ENCODE measurements at places on chromosomes 1 and 21.

GRCh38 chr1:237791592-237791991 is 99.1 kb downstream of the ZP4 start:
- no peak for DNase-seq

- peak; percentile 32 for DNase-seq
Measured at GRCh38 chr1:110196917-110197765, 13.0 kb upstream of the KCNC4 start.

- no peak for DNase-seq
Measured at GRCh38 chr1:198655459-198656121, 16.8 kb downstream of the PTPRC start.

DNA sequence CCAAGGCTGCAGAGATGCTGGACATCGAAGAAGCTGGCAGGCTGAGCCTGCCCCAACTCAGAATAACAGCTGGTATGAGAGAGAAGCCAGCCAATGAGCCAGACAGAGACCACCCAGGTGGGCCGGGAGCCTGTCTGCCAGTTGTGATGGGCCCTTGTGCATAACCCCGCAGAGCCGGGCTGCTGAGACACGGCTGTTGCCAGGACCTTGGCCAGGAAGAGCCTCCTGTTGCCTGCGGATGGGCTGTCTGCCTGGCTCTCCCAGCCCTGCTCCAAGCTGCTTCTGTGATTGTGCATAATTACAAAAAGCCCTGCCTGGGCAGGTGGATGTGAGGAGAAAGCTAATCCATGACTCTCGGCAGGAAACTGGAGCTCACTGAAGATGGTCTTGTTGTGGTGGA is 126.5 kb downstream of the CAPN8 start:
- DNase-seq, result no peak

GRCh38 chr1:229480495-229480894 is 27.6 kb downstream of the NUP133 start:
- no peak for DNase-seq

DNA sequence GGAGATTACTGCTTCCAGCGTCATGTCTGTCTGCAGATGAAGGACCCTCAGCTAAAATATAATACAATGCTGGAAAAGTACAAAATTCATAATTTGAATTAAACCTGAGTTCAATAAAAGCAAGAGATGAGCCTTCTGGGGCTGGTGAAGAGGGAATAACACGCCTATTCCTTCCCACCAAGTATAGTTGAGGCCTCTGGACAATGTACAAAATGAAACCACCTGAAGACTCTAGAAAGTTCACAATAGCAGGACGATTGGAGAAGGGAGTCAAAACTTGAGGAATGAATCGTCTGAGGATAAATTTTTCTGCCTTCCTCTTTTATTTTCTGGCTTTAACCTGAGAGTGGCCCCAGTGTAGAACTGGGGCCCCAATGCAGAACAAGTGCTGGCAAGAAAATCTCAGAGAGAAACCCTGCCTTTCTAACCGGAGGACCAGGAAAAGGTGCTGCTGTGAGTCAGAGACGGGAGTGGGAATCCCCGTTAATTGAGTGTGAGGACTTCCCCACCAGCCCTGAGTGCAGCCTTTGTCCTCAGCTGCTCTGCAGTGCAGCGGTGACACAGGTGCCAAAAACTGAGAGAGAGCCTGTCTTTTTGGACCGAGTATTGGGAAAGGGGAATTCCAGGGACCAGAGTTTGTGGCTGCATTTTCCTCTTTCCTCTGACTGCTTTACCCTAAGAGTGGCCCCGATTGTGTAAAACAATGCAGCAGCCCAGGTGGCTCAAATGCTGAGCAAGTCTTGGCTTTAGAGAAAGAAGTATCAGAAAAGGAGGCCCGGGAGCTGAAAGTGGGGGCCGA is 264.9 kb downstream of the DYRK1A start:
- no peak for DNase-seq

DNA sequence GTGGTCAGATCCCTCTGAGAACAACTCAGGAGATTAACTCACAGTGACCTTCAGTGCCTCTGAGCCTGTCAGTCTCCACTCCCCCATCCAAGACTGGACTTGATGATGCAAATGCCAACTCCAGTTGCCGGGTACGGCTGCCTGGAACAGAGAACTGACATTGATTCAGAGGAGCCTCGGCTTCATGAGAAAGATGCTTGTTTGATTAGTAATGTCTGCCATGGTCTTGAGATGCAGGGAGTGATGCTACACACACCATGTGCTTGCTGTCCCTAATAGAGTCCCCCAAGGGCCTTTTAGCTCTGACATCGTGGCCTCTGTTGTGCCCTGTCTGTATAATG is 51.8 kb upstream of the LRP8 start:
- DNase-seq, result no peak

GRCh38 chr21:29248124-29248523 is 50.6 kb upstream of the BACH1 start:
- no peak for DNase-seq

DNA sequence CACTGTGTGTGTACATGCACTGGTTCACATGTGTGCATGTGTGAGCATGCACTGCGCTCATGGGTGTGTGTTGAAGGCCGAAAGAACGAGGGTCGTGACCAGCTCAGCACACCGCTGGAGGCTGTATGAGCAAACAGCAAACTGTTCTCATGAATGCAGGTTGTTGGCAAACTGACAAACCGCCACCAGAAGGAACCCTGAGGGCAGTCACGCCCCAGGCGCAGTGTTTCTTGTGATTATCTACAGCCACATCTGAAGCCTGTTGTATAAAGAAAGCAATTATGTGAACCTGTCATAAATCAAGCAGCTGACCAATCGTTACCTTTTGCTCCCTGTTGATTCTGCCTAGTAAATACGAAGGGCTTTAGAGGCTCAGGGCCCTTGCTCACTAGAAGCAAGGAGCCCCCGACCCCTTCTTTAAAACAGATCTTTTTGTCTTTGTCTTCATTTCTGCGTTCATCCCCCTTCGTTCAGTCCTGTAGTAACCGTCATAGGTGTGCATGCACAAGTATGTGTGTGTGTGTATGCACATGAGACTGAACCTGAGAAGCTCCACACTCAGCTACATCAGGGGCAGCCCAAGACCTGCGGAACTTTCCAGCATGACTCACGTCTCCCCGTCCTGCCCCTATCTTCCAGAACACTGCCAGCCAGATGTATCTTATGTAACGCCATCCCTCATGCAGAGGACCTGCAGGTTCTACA is 16.8 kb upstream of the RIPK4 start:
- DNase-seq, result no peak

GRCh38 chr1:174696026-174696821 is 248.5 kb downstream of the GPR52 start:
- no peak for DNase-seq

DNA sequence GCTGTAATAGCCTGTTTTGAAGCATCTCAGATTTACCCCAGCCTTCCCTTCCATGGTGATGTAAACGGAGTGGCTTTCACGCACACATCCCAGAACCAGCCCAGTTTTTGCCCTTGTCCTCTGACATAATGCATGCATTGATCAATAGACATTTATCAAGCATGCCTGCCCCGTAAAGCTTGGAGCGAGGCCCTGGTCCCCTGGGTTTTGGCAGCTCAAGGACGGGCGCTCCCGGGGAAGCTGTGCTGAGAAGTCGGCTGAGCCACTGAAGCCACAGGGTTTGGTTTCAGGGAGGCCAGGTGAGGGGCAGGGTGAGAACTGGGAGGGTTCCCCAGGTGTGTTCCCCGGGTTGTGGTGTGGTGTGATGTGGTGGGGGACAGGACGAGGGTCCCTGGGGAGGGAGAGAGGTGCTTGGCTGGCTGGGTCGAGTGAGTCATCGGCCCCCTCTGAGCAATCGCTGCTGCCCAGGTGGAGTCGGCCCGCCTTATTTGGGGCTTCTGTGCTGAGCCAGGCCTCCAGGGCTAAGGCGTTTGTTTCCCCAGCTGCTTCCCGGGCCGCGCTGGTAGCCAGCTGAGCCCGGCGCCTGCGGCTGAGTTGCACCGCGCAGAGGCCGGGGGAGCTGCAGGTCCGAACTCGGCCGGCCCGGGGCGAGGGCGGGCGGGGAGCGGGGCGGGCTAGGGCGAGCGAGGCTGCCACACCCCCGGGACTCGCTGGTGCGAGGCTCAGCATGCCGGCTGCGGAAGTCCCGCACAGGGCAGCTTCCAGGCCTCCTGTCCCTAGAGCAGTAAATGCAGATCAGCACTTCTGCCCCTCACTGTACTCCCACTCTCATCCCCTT is 23.6 kb downstream of the ATP2B4 start:
- DNase-seq, result no peak

- DNase-seq, result no peak
Measured at GRCh38 chr1:36083635-36084496, at the start of gene TEKT2. TSS of gene TEKT2 (plus strand) at chr1:36084094. CDS start at chr1:36084922, 828 bp downstream.

DNA sequence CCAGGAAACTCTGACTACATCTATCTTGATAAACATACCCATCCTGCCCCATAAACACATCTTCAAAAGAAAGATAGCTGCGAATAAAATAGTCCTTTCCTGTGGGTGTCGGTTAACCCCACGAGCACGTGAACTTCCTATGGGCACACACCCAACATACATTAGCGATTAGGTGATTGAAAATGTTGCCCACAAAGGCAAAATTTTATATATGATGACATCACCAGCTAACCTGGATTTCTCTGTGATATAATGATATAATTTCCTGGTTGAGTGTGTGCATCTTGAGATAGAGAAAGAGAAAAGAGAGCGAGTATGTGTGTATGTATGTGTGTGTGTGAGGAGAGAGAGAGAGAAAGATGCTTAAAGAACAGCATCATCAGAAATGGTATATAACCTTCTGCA is 296.1 kb downstream of the PTPRC start:
- DNase-seq, result peak; percentile 23

GRCh38 chr1:155174324-155175280 is 953 bp downstream of the TRIM46 start:
- DNase-seq, result no peak

- DNase-seq, result no peak
Measured at GRCh38 chr1:226510453-226510852, 38.1 kb upstream of the STUM start.

- DNase-seq, result no peak
Measured at GRCh38 chr1:154398141-154398540, 7.0 kb upstream of the IL6R start.

- DNase-seq, result no peak
Measured at GRCh38 chr1:165353731-165354671, 2.5 kb downstream of the LMX1A start.

DNA sequence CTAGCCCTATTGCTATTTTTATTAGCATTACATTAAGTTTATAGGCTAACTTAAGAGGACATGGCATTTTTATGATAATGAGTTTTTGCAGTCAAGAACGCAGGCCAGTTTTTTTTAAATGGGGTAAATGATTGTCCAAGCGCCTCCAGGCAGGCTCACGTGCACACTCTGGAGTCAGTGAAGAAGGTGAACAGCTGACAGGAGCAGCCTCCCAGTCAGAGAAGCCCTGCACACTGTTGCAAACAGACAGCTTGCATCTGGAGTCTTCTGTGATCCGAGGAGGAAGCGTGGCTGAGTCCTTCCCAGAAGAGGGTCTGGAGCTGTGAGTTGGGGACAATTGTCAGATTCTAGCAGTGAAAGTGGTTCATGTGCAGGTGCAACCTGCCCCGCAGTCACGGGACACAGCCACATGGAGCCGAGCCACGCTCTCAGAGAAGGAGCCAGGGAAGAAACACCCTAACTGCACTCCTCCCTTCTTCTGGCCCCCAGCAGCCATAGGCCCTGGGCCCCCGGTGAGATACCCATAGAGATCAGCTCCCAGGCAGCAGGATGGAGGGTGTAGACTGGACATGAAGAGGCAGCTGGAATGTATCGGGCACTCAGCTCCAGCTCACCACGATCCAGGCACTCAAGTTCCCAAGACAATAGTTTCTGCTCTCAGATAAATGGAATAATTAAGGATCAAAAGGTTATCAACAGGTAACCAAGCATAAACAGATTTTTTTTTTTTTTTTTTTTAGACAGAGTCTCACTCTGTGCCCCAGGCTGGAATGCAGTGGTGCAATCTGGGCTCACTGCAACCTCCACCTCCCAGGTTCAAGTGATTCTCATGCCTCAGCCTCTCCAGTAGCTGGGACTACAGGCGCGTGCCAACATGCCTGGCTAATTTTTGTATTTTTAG is 26.4 kb downstream of the CAPN2 start:
- no peak for DNase-seq

GRCh38 chr1:160143695-160144094 is 7.7 kb upstream of the ATP1A4 start:
- DNase-seq, result no peak

GRCh38 chr1:162736633-162737067 is 53.9 kb upstream of the HSD17B7 start:
- DNase-seq, result no peak

- no peak for DNase-seq
Measured at GRCh38 chr1:42288311-42288985, 46.6 kb downstream of the FOXJ3 start.

- no peak for DNase-seq
Measured at GRCh38 chr1:160621633-160622413, 25.0 kb downstream of the SLAMF1 start.

GRCh38 chr1:149942207-149942606 is 5.5 kb upstream of the MTMR11 start:
- DNase-seq, result no peak

- DNase-seq, result no peak
Measured at GRCh38 chr1:54403808-54404261, 2.4 kb downstream of the SSBP3 start.

GRCh38 chr1:235129774-235130570 is 1.3 kb upstream of the TOMM20 start:
- no peak for DNase-seq

DNA sequence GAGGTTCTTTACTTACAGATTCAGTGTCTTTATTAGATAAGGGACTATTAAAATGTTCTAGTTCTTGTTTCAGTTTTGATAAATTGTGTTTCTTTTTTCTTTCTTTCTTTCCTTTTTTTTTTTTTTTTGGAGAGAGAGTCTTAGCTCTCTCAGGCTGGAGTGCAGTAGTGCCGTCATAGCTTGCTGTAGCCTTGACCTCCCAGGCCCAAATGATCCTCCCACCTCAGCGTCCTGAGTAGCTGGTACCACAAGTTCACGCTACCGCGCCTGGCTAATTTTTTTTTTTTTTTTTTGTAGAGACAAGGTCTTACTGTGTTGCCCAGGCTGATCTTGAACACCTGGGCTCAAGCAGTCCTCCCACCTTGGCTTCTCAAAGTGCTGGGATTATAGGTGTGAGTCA is 76.6 kb downstream of the TMEM200B start:
- DNase-seq, result no peak

GRCh38 chr1:39230261-39231190 is 26.0 kb downstream of the MACF1 start:
- DNase-seq, result no peak

- no peak for DNase-seq
Measured at GRCh38 chr1:209008586-209008985, 574.9 kb upstream of the CAMK1G start.

DNA sequence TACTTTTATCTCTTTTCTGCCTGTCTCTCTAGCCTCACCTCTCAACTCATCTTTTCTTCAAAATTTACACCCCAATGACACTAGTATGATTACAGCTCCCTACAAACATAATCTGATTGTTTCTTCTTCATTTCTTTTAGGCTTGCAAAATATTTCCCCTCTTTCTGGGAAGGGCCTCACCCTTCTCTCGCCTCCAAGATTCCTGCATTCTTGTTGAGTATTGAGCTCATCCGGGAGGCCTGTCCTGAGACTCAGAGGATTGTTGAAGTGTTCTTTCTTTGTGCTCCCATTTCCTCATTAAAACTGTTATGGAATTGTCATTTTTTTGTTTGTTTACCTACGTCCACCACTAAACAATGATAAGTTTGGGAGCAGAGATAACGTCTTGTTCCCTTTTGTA is 99.1 kb upstream of the CHRM3 start:
- DNase-seq, result no peak

- no peak for DNase-seq
Measured at GRCh38 chr21:15682977-15683376, 46.8 kb upstream of the USP25 start.

Data from stimulated activated CD8-positive, alpha-beta memory T cell treated with anti-CD3 and anti-CD28 coated beads, Interleukin-15, amount 100 ng/mL, for 4 hours (primary cell).